ENCODE measurements at places on chromosomes 4 and X.

GRCh38 chrX:45801554-45801953 is 600.9 kb upstream of the DIPK2B start:
- no peak for DNase-seq

DNA sequence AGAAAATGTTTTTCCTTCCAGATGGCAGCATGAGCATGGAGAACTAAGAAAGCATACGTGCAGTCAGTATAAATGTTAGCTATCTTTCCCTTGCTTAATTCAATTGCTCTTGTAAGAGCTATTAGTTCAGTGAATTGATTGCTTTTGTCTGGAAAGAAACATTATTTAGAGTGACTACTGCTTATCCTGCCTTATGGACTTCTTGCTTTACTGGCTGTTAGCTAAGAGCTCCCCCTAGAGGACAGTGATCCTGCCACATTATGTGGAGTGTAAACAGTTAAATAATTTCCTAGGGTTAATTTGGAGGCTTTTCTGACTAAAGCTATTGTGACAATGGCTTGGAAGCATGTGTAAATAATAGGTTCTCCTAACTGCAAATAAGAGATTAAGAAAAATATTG is 1402.4 kb downstream of the FAM133A start:
- DNase-seq = no peak

DNA sequence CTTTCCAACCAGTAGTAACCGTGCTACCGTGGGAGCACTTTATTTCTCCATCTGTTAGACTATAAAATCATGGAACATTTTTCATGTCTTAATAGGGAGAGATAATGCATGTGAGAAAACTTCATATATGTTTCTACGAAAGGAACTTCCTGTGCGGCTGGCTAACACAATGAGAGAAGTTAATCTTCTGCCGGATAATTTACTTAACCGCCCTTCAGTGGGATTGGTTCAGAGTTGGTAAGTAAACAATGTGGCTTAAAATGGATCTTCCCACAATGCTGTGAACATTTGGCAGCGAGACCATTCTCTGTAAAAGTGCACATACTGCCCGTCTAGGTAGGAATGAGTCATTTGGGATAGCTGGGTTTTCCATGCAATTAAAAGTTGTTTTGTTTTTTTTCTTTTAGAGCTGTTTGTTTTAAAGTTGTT is 29.6 kb downstream of the PDK3 start:
- peak; percentile 1 for DNase-seq

- no peak for DNase-seq
These were observed 19.4 kb upstream of the CPLX1 start for GRCh38 chr4:845233-845835.

DNA sequence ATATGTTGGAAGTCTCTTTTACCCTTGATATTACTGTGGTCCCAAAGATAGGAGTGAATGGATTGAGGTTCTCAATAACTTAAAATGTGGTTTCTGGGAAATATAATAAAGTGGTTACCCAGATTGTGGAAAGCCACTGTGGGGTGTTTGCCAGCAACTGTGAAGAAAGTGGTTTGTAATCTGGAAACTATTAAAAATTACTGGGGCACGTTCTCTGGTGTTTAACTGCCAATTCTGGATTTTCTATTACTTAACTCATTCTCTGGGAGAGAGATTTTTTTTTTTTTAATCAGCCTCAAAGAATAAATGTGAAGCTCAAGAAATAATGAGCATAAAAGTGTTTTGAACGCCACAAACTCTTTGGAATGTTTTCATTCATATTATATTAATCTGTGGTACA is 4.9 kb upstream of the CXCL6 start:
- DNase-seq = no peak

- DNase-seq = no peak
These were observed 422.6 kb upstream of the GALNTL6 start for GRCh38 chr4:171390626-171391025.

DNA sequence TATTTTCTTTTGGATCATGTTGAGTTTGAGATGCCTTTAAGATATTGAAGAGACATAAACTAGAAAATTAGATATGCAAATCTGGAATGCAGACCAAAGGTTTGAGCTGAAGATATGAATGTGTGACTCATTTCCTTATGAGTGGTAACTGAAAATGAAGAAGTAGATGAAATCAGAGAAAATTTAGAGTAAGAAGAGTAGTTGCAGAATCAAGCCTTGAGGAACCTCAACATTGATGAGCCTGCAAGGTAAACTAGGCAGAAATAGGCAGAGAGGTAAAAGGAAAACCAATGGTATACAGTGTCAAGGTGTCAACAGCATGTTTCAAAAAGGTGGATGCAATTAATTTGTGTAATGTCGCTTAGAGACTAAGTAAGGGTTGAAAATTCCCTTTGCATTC is 142.8 kb downstream of the MOSPD2 start:
- DNase-seq = no peak

- DNase-seq = no peak
These were observed 21.1 kb upstream of the LRCH2 start for GRCh38 chrX:115255003-115255402.

- DNase-seq = no peak
These were observed 13.0 kb upstream of the ODAPH start for GRCh38 chr4:75542824-75543223.

DNA sequence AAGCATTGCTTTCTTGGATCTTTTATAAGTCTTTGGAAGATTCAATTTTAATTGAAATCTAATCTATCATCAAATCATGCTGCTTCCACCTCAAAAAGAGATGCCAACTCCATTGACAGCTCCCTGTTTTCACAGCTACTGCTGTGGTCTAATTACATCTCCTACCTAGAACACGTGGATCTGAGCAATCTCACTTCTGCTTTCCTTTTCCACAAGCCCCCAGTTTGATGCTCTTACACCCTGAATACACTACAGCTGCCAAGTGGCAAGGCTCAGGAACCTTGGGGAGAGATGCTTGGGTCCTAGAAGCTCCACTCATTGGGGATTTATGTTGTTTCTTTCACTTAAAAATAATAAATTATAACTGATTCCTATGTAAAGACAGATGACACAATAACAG is 172.0 kb downstream of the CFAP299 start:
- no peak for DNase-seq

DNA sequence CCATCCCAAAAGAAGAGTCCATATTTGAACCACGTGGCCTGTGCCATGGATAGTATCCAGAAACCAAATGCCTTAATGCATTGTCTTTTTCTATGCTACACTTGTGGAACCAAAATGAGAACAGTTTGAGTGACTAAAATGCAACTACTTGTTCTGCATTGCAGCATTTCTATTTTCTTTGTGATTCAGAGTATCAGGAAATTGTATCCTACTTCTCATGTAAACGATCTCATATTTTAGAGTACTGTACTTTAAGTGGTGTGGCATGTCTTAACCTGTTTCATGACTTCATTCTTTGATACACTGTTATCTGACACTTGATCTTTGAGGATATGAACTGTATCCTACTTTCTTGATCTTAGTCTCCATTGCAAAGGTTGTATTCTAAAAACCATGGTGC is 167.2 kb upstream of the WDR1 start:
- no peak for DNase-seq

DNA sequence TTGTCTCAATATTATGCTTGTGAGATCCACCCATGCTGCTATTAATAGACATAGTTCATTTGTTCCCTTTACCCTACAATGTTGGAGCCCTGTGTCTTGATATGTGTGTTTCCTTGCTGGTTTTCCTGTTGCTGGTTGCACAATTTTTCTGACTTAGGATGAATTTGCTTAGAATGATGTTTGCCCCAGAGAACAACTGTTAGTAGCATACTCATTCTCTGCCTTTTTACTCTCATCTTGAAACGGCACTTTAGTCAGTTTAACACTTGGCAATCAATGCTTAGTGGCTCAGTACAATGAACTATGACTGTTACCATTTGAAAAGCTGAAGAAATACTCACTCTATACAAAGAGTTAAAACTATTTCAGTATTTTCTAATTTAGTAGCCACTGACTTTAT is 158.8 kb upstream of the NDST4 start:
- no peak for DNase-seq

- DNase-seq = no peak
These were observed 16.2 kb downstream of the AFF1 start for GRCh38 chr4:86950831-86951525.

- no peak for DNase-seq
These were observed 52.9 kb upstream of the LIMCH1 start for GRCh38 chr4:41485041-41485440.

DNA sequence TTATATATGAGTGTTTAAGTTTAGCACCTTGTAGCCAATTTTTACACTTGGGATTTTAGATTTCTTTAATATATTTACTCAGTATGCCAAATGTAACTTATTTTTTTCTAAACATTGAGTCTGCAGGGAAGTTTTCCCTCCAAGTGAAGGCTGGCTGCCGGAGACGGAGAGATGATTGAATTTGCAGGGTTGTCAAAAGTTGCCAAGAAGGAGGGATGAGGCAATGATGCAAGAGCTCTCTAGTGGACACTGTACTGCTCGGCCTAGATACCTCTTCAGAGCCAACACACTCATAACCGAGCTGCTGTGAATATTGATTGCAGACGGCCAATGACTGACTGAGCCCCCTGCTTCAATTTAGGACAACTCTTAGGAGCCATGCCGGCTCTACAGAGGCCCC is 318.6 kb upstream of the CASK start:
- DNase-seq = no peak

DNA sequence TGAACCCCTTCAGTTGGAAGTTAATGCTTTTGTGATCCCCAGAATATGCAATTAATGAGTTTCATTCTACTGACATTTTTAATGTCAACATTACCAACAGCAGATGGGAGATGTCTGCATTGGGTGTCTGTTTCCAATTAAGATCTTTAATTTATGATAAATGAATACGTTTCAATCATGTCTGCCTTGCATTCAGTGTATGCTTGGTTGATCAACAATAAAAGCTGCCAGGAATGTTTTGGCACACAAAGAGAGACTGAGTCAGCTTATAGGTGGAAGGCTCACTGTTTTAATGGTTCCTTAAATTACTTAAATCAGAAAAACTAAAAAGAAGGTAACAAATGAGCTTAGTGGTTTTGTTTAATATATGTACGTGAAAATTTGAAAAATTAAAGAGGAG is 359.9 kb upstream of the CNKSR2 start:
- no peak for DNase-seq

DNA sequence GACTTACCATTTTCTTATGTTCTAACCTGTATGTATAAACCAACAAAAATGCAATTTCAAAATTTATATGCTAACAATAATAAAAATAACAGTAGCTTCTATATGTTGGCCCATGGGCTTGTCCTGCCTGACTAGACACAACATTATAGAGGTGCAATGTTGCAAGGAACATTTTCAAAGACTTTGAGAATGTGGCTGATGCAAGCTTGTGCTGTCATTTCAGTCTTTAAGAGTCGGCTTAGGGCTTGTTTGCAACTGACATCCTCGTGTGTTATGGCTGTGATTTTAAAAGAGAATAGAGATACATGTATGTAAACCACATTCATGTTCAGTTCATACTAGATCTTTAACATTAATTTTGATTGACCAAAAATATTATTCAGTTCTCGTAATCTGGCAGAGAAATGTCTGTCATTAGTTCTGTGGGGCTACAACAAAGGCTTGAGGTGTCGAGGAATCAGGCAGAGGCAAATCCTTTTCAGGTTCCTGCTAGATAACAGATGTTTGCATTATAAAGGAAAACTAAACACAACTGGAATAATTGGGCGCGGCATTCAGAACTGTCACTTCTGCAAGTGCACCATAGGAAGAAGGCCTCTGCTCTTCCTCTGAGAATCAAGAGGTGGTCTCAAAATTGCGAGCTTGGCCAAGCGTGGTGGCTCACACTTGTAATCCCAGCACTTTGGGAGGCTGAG is 13.1 kb downstream of the TMSB4X start:
- no peak for DNase-seq

DNA sequence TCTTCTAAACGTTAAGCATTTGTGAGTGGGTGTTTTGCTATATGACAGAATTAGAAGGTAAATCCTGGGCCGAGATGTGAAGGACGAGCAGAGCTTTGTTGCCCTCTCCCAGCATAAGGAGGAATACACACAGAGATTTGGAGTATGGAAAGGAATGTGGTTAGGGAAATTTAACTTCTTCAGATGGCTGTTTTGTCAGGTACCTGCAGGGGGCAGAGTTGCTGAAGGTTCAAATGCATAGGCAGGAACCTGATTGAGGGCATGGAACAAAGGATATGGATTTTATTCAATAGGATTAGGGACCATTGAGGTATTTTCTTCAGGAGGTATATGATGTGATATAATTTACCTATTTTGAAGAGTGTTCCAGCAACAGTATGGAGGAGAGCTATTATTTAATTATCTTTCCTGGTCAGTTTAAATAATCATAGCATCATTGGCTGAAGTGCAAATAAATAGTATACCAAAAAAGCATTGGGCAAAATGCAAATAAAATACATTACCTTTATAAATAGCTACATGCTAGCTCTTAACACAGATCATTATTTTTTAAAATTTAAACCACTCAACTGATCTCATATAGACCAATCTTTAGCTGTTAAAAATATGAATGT is 143.6 kb downstream of the SLIT2 start:
- no peak for DNase-seq

- no peak for DNase-seq
These were observed 43.1 kb downstream of the RAPGEF2 start for GRCh38 chr4:159145992-159146330.

GRCh38 chr4:174358410-174358809 is 74.7 kb downstream of the CEP44 start:
- no peak for DNase-seq

DNA sequence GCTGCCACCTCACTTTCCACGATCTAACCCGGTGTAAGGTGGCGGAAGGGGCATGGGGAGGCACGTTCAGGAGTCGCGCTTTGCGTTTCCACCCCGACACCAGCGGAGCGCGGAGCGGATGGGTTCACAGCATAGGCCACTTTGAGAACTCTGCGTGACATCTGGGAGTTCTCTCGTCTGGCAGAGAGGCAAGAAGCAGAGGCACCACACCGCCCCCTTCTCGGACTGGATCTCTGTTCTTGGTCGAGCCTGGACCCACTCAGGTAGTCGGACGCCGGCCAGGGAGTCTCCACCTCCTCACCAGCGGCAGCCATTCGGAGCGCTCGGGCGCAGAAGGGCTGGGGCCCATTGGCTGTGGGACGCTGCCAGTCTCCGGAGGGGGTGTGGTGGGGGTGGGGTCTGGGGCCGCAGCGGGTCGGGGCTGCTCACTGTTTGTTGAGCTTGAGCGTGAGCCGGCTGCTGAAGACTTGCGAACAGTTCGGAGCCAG is at the start of gene DACH2:
Gene DACH2, plus strand, starts transcription at position 428 of the 488 bp plus-strand sequence.
- peak; percentile 26 for DNase-seq

Data from smooth muscle cell of the brain vasculature (primary cell).